AG10803 (cell line): ENCODE measurements at places on chromosomes 3 and 15.
A peak's percentile ranks its signal among the peaks of the same experiment; 100 is the strongest.

DNA sequence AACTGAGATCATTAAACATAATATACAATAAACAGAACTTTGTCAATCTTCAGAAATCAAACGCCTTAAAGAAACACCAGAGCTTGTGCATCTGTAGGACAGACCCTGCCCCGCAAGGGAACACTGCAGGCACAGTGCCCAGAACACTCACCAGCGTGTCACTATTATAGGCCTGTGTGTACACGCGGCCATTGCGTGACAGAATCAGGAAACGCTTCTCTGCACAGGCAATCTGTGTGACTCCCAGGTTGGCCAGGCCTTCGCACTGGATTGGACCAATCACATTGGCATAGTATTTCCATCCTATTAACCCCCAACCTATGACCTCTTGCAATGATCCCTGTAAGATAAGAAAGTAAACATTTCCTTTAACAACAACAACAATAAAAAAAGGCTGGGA, 52.9 kb downstream of the HERC2 start:
- peak; percentile 8 for DNase-seq

GRCh38 chr3:56999547-56999946, 60.9 kb upstream of the SPATA12 start:
- no peak for DNase-seq

GRCh38 chr3:74384159-74384558, 230.3 kb downstream of the CNTN3 start:
- no peak for DNase-seq

DNA sequence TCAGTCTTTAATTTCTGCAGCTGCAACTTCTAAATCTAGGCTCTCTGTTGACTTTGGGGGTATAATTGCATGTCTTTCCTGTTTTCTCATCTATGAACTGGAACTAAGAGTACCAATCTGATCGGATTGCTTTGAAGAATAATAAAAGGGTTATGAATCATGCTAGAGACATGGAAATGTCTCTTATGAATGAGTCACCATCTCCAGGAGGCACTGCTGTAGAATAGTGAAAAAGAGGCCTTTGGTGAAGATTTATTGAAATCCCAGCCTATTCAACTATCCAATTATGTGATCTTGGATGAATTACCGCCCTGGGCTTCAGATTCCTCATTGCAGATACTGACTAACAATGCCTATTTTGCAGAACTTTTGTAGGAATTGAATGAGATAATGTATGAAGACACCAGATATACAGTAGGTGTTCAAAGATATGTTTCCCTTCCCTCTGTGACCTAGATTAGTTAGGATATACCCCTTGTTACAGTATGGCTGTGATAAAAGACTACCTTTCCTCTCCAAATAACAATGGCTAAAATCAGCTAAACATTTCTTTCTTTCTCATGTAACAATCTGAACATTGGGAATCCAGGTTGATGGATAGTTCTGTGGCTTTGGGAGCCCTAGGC, 11.5 kb upstream of the CMTM8 start:
- DNase-seq, result no peak

- DNase-seq, result no peak
Observed at GRCh38 chr3:9101286-9101685, 138.0 kb upstream of the RAD18 start.

GRCh38 chr3:22386107-22386506, 635.1 kb upstream of the ZNF385D start:
- DNase-seq, result no peak

DNA sequence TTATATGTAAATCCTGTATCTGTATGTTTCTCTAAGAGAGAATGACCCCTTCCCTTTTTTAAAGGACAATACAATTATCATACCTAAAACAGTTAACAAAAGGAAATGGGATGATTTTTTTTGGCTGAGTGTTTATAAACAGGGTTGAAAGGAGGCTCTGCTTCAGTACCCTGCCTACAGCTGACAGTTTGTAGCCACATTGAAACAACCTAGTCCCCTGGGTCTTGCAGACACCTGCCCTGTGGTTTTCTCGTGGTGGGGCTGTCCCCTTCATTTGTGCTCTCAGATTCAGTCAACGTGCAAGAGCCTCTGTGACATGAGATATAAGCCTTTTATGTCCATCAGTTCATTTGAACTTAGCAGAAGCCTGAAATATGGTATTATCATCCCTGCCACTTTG, 2.3 kb upstream of the HMCES start:
- no peak for DNase-seq

DNA sequence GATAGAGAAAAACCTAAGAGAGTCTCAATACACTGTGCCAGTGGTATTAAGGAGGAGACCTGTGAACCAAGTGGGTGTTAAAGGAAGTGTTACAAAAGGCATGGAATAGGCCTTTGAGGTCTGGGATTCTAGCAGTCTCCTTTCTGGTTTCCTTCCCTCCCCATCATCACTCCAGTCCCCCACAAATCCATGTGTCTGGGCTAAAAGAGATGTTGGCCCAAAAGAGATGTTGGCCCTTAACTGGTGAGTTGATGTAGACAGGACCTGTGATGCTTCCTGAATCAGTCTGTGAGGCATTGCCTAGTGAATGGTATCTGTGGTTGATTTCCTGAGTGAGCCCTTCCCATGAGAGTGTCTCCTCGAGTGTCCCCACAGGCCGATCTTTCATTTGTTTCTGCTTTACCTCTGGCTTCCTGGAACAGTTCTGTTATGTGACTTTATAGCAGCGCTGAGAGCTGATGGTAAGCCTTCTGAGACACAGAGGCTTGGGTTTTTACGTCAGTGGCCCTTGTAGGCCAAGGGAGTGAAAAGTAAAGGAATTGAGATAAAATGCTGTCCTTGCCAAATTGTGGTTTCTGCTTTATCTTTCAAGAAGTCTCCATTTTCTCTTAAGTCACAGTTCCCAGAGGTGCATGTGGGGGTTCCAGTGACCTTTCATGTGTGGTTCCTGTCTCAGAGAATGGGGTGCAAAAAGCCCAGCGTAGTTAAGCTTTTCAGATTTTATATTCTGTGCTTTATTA, 87.8 kb downstream of the KLHL25 start:
- DNase-seq, result peak; percentile 29

DNA sequence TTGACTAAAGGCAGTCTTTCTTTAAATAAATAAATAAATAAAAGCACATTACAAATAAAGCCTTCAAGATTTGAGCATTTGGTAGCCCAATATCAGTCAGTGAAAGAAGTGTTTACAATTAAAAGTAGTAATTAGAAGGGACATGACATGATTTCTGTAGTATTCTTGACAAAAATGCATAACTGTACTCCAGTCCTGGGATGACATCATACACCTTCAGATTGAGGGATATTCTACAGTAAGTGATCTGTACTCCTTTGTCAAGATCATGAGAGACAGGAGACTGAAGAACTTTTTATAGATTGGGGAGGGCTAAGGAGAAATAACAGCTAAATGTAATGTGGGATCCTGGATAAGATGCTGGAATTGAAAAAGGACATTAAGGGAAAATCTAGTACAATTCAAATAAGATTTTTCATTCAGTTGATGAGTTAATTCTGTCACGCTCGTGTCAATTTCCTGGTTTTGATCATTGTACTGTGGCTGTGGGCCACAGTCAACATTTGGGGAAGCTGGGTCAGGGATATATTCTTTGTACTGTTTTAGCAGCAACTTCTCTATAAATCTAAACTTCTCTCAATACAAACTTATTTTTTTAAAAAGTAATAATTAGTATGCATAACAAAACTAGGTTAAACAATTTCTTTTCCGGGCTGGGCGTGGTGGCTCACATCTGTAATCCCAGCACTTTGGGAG, 314.8 kb downstream of the PTPRG start:
- no peak for DNase-seq

DNA sequence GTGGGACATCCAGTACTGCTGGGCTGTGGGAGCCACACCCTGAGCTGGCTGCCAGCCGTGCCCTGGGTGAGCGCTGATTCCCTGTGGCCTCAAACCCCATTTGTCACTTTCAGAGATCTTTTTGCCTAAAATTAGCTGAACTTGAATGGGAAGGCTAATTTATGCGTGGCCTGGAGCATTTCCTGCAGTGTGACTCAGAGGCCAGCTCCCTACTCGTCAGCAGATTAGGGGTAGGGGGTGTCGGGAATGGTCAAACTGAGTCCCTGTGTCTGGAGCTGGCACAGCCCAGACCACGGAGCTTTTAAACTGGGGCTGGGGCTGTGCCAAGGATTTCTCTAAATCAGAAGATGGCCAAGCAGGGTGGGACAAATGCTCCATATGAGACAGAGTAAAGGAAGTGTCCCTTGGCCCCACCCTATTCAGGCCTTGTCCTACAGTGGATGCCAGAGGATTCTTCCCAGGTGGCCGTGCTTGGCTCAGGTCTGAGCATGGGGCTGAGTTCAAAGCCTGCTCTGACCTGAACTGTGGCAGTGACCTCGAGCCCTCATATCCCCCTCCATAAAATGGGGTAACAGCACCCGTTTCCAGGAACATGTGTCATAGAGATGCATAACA, 59.7 kb downstream of the ATP2B2 start:
- peak; percentile 5 for DNase-seq

GRCh38 chr15:98281130-98281529, 320.6 kb downstream of the ARRDC4 start:
- no peak for DNase-seq

DNA sequence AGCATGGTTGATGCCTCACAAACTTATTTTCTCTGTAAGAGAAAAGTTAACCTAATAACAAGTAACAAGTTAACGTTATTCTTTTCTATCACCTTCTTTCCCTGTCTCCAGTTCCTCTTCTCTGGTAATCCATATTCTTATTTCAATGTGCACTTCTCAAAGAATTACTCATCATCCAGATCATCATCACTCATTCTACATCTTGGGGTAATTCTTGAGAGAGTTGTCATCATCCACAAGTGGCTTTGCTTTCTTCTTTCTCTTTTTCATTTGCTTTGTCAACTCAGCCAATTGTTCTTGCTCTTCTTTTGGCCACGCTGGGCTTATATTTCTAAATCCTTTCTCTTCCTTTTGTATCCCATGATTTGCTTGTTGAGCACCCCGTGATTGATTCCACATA, 20.8 kb upstream of the RNF111 start:
- peak; percentile 18 for DNase-seq

- no peak for DNase-seq
Observed at GRCh38 chr3:58591517-58592510, 14.6 kb upstream of the FAM107A start.

GRCh38 chr3:138119423-138119766, 4.0 kb upstream of the DZIP1L start:
- no peak for DNase-seq

GRCh38 chr15:58479941-58480340, 48.1 kb downstream of the LIPC start:
- DNase-seq, result peak; percentile 61

- no peak for DNase-seq
Observed at GRCh38 chr15:94131875-94132274, 99.5 kb upstream of the MCTP2 start.

DNA sequence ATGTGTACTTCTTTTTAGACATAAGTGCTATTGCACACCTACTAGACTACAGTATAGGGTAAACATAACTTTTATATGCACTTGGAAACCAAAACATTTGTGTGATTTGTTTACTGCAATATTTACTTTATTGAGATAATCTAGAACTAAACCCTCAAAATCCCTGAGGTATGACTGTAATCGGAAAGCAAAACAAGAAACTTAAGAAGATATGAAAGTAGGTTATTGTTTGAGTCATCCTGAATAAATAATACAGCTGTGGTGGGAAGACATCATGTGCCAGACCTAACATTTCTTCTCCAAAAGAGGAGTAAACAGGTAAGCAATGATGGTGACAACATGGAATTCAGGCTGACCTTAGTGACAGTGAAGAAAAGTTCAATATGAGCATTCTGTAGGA, 765.5 kb downstream of the OTOL1 start:
- DNase-seq, result no peak

GRCh38 chr3:181851063-181851462, 139.3 kb downstream of the SOX2 start:
- no peak for DNase-seq

GRCh38 chr3:128217702-128218547, 64.6 kb downstream of the EEFSEC start:
- DNase-seq, result peak; percentile 48

GRCh38 chr3:137766876-137767537, 2.9 kb downstream of the SOX14 start:
- DNase-seq, result no peak

- DNase-seq, result no peak
Observed at GRCh38 chr15:71515375-71516186, 294.8 kb upstream of the NR2E3 start.

GRCh38 chr15:49055630-49056029, 9.4 kb upstream of the SECISBP2L start:
- no peak for DNase-seq

DNA sequence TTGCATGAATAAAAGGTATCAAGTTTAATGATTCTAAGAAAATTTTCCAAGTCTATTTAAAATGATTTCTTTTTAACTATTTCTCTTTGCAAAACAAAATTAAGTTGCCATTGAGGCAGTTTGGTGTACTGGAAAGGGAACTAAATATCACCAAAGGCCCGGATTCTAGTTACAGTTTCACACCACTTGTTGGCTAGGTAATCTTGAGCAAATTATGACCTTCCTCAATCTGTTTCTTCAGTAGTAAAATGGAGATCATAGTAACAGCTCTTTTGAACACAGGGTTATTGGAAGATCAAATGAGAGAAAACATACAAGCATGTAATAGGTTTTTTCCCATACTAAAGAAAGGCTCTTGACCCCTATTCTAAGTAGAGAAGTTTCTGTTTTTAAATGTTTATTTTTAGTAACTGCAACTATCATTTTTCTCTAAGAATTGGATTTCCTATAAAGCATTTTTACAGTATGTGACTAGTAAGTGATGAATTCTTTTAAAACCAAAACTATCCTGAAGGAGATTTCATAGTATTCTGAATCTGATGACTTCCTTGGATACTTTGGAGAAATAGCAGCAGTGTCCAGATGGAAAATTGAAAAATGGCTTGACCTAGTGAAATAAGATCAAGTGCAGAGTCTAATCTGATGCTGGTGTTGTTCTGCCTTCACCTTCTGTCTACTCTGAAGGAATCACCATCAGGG, 15.7 kb downstream of the SCAANT1 start:
- DNase-seq, result peak; percentile 34

DNA sequence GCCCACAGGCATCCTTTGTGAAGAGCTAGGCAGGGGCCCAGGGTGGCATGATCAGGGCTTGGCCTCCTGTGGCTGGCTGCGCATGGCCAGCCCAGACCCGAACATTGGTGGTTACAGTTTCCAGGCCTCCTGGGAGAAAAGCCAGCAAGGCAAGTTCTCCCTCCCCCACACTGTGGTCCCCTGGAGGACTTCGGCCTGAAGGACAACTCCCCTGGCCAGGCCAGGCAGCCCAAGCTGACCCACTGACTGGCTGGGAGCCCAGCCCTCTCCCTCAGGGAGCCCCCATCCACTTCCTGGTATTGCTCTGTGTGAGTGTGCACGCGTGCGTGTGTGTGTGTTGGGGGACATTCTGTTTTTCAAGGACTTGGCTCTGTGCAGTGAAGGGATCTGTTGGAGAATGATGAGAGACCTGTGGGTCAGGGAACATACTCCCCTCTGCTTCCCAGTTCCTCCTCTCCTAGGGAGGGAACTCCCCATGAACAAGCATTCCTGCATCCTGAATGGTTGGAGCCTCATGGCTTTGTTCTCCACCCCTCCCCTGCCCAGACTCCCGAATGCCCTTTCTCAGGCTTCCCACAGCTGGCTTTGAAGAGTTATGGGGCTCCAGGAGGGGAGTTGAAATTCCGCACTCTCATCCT, 29.5 kb downstream of the CORO2B start:
- DNase-seq, result peak; percentile 16
